GM06990 (cell line): ENCODE measurements at places on chromosomes 12 and 14.

GRCh38 chr12:89309815-89310214 is 42.5 kb downstream of the DUSP6 start:
- DNase-seq = no peak

GRCh38 chr14:98244966-98245569 is 1026.9 kb downstream of the BCL11B start:
- no peak for DNase-seq

DNA sequence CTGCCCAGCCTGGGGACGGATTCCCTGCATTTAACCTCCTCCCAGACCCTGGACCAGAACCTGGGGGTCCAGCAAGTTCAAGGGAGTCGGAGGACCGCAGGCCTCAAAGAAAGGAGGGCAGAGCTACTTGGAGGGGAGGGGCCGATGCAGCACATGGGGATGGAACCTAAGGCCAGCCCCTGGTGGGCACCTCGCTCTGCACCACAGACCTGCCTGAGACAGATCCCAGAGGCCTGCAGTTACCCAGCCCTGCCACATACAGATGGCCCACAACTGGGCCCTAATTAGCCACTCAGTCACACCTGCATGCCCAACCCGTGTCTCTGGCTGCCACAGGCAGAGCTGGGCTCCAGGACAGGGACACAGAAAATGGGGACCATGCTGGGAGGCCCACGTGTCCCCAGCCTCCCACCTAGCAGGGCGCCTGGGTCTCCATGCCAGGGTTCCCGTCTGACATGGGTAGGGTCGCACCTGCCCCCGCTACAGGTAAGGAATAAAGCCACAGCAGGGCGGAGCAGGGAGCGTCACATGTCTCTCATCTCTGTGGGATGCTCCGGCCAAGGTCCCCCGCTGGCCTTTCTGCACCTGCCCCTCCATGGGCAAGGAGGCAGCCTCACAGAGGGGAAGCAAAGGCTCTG is 16.7 kb downstream of the AKT1 start:
- DNase-seq = no peak

GRCh38 chr12:55659486-55660385 is 23.0 kb downstream of the OR10P1 start:
- DNase-seq = no peak

GRCh38 chr12:125065021-125065918 is at the start of gene AACS:
AACS (plus strand) TSS chr12:125065435; CDS start chr12:125065585, 150 bp downstream.
- DNase-seq = peak; percentile 84
